MM.1S (cell line): ENCODE measurements at places on chromosomes 1 and 21.

DNA sequence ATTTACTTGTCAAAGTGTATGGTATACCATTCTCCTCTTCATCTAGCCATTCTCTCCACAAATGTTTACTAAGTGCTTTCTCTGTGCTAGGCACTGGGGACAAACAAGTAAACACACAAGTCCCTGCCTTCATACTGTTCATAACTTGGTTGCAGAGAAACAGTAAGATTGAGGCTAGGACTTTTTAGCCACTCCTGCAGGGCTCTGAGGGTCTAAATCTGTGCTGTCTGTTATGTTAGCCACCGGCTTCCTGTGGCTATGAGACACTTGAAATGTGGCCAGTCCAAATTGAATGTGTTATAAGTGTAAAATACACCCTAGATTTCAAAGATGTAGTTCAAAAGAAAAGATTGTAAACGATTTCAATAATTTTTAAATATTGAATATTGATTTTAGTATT lies 50.2 kb downstream of the AZIN2 start:
- no peak for DNase-seq

DNA sequence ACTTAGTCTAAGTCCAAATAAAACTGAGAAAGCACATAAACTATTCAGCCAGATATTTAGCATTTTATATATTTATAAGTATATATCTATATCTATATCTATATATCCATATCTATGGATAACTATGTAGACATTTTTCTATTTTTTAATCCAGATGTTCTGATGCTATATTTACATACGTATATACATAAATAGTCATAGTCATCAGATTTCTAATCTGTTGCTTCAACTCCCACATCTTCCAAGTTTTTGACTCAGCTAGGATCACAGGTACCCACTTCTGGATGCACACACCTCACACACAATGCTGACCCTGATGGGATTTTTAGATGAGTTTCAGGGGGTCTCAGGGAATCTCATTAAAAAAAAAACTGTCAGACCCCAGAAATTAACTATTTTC lies 52.2 kb upstream of the ZC3H11B start:
- no peak for DNase-seq

- DNase-seq, result no peak
Measured at GRCh38 chr1:65050735-65051134, 84.4 kb upstream of the JAK1 start.

DNA sequence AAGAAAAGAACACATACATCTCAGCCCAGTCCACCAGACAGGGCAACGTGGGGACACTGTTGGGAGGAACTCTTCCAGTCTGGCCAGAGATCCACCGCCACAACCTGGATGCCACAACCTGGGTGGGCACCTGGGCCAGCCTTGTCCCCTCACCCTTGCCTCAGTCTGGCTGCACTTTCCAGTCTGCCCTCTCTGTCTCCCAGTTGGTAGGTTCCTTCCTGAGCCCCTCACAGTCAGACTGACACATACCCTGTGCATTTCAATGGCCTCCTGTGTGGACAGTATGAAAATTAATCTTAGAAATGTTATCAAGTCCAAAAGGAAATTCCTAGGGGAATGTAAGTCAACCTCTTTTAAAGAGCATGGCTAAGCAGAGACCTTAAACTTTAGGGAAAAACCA lies 49.5 kb downstream of the DDX20 start:
- no peak for DNase-seq
